Right atrium auricular region (tissue), 2 donors: ENCODE measurements at places on chromosomes 2 and 18. TPM values are rescaled to one million over a fixed set of nuclear protein-coding genes. Genes with fewer than 3 reads are reported as not detected.
A peak's percentile ranks its signal among the peaks of the same experiment; 100 is the strongest.

- H3K27ac ChIP-seq, result peak overlapping the region; percentile 54
- no peak for DNase-seq
- no peaks in the 10 kb centered on the region for H3K27me3 ChIP-seq
- H3K4me3 ChIP-seq, result no peak overlapping the region
- no peaks in the 10 kb centered on the region for H3K36me3 ChIP-seq
Measured at GRCh38 chr2:10027660-10028330, 15.6 kb upstream of the KLF11 start.

- no peak for DNase-seq
- no peak overlapping the region for H3K4me3 ChIP-seq
- H3K4me1 ChIP-seq, result no peaks in the 10 kb centered on the region
- H3K27me3 ChIP-seq, result no peaks in the 10 kb centered on the region
Measured at GRCh38 chr2:207640160-207640559, 15.0 kb upstream of the METTL21A start.

GRCh38 chr18:23719634-23720201 lies 30.5 kb downstream of the LAMA3 start:
- no peaks in the 10 kb centered on the region for H3K4me1 ChIP-seq
- peak overlapping the region; percentile 22 for H3K27ac ChIP-seq
- H3K36me3 ChIP-seq, result no peaks in the 10 kb centered on the region
- DNase-seq, result peak; percentile 63
- H3K27me3 ChIP-seq, result no peaks in the 10 kb centered on the region
- H3K4me3 ChIP-seq, result no peak overlapping the region

Gene DCDC2C
- not detected for total RNA-seq

Gene CHST9
- total RNA-seq, result 1.3 TPM

DNA sequence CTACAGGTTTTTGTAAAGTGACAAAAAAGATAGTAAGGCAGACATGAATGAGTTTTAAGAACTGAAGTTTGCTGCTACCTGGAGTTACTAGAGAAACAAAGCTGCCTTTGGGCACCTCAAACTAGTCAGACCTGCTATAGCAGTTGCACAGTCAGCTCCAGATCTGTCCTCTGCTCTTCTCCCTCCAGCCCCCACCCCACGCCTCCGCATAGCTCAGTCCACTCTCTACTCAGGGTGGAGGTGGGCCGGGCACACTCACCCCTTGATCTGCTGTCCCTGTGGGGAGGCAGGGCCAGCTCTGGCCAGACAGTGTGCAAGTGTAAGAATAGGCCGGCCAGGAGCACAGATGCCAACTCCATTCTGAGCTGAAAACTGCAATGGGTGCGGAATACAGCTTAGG lies 4.1 kb downstream of the SERTAD2 start:
- H3K27me3 ChIP-seq, result no peaks in the 10 kb centered on the region
- H3K4me1 ChIP-seq, result peaks cover 61% of the 10 kb centered on the region
- H3K27ac ChIP-seq, result peak overlapping the region; percentile 100
- H3K4me3 ChIP-seq, result no peak overlapping the region
- no peaks in the 10 kb centered on the region for H3K36me3 ChIP-seq

- H3K36me3 ChIP-seq, result no peaks in the 10 kb centered on the region
- peak; percentile 74 for DNase-seq
- no peaks in the 10 kb centered on the region for H3K27me3 ChIP-seq
- peak overlapping the region; percentile 68 for H3K27ac ChIP-seq
- H3K4me3 ChIP-seq, result no peak overlapping the region
Measured at GRCh38 chr2:227153758-227154486, 10.1 kb downstream of the COL4A4 start.

DNA sequence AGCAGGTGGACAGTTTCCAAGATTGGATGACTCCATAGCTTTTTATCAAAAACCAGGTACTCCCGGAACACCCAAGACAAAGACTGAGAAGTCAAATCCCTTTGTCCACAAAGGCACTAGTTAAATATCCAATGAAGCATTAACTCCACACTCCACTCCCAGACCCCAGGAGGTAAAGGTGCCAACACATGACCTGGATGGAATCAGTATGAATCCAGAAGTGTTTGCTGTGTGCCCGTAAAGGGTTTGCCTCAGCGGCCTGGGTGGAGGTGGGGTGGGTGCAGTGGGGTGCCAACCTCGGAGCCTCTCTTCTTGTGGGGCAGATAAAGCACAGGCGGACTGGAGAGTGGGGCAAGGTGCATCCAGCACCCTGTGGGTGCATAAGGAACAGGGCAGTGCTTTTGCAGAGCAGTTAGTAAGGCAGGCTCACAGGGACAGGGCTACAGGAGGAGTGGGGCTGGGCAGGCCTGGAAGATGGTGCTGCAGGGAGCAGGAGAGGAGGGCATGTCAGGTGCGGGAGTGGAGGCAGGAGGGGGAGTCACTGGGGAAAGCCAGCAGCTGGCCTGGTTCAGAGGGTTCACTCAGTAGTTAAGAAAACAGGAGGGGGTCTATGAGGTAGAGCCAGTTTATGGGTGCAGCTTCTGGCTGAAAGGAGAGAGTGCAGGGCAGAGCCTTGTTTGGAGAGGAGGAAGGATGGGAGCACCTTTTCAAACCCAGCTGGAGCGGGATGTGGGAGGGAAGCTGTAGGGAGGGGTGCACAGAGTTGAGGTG lies 208.4 kb upstream of the SMAD2 start:
- H3K36me3 ChIP-seq, result no peaks in the 10 kb centered on the region
- H3K4me1 ChIP-seq, result no peaks in the 10 kb centered on the region
- no peak overlapping the region for H3K4me3 ChIP-seq
- H3K27ac ChIP-seq, result no peak overlapping the region

Gene FIGN
- total RNA-seq, result 8.9 TPM

GRCh38 chr2:54088191-54088634 lies 27.2 kb upstream of the ACYP2 start:
- no peaks in the 10 kb centered on the region for H3K27me3 ChIP-seq
- no peak for DNase-seq
- no peak overlapping the region for H3K4me3 ChIP-seq
- H3K4me1 ChIP-seq, result no peaks in the 10 kb centered on the region
- H3K27ac ChIP-seq, result no peak overlapping the region

Gene MDH1B
- total RNA-seq, result 1.1 TPM

Gene REG3G
- not detected for total RNA-seq

DNA sequence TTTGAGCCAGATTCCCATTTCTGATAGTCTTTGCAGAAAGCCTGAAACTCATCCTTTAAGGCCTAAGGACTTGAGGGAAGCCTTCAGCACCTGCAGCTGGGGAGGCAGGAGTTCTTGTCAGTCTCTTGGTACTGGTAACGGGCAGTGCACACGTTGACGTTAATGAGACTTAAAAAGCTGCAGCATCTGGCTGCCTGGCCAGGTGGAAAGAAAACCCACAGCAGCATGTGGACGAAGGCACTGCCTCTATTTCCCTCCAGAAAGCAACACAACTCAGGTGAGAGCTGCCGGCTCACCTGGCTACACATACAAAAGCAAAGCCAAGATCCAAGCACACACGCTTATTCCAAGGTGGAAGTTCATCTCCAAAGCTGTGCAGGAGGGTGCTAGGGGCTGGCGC lies 178.8 kb downstream of the ANAPC1 start:
- no peak for DNase-seq
- H3K4me3 ChIP-seq, result no peak overlapping the region
- H3K27ac ChIP-seq, result no peak overlapping the region
- peaks cover 14% of the 10 kb centered on the region for H3K4me1 ChIP-seq
- no peaks in the 10 kb centered on the region for H3K27me3 ChIP-seq

Gene SAG
- not detected for total RNA-seq

- H3K36me3 ChIP-seq, result no peaks in the 10 kb centered on the region
- DNase-seq, result no peak
- no peaks in the 10 kb centered on the region for H3K27me3 ChIP-seq
- no peak overlapping the region for H3K27ac ChIP-seq
- H3K4me3 ChIP-seq, result no peak overlapping the region
Measured at GRCh38 chr2:126704434-126705160, 48.6 kb downstream of the GYPC start.

Gene PROC
- not detected for total RNA-seq

GRCh38 chr2:186426153-186427016 lies 59.7 kb upstream of the ZC3H15 start:
- H3K27ac ChIP-seq, result no peak overlapping the region
- H3K27me3 ChIP-seq, result no peaks in the 10 kb centered on the region
- H3K4me1 ChIP-seq, result no peaks in the 10 kb centered on the region
- H3K4me3 ChIP-seq, result no peak overlapping the region
- no peaks in the 10 kb centered on the region for H3K36me3 ChIP-seq

- no peak for DNase-seq
- no peak overlapping the region for H3K27ac ChIP-seq
- H3K4me1 ChIP-seq, result no peaks in the 10 kb centered on the region
- no peaks in the 10 kb centered on the region for H3K36me3 ChIP-seq
- H3K4me3 ChIP-seq, result no peak overlapping the region
- no peaks in the 10 kb centered on the region for H3K27me3 ChIP-seq
Measured at GRCh38 chr2:5474716-5475115, 217.5 kb upstream of the SOX11 start.

Gene KCNG3
- total RNA-seq, result not detected

DNA sequence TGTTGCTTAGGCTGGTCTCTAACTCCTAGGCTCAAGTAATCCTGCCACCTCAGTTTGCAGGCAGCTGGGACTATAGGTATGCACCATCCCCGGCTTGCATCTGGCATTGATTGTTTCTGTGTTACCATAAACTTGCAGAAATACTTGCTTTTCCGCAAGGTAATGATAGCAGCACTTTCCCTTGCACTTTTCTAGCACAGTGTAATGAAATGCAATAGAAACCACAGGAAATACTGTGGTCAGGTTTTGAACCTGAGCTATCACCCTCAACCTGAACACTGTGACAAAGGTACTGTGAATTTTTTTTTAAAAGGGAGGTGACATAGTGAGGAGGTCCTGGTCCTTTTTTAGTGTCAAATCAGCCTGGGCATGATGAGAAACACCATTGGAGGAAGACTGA lies 38.3 kb downstream of the DHRS9 start:
- H3K4me1 ChIP-seq, result no peaks in the 10 kb centered on the region
- H3K27me3 ChIP-seq, result no peaks in the 10 kb centered on the region
- H3K27ac ChIP-seq, result no peak overlapping the region
- DNase-seq, result no peak
- H3K4me3 ChIP-seq, result no peak overlapping the region

DNA sequence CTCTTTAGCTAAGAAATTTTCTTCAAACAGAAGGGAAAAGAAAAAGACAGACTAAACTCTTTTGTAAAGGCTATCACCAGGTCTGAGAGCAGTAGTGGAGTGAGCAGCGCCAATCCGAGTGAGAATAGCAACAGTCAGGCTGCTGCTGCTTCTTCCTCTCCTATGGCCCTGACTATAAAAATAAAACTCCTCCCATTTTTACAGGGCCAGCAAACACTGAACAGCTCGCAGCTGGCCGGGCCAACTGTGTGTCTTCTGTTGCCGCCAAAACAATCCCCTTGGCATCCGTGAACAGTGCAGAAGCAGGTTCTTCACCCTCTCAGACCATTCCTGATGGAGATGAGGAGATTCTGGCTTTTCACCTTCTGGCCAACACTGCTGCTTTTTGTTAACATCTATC lies 124.5 kb downstream of the CNTNAP5 start:
- no peaks in the 10 kb centered on the region for H3K27me3 ChIP-seq
- no peaks in the 10 kb centered on the region for H3K4me1 ChIP-seq
- no peak for DNase-seq
- no peak overlapping the region for H3K4me3 ChIP-seq

DNA sequence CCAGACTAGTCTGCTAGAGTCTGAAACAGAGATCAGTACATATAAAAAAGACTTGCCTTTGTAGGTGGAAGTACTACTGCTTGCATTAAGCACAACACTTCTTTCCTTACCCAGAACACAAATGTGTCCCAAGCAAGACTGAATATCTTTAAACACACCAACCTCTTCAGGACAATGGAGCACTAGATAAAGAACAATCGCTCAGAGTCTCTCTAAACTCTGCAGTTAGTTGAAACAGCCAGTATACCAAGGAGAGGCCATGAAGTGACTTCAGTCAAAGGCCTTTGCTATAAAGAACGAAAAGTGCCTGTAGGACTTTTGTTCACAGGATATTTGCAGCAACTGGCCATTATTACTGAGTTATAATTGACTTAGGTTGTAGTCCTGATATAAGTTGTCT lies 9.9 kb upstream of the B4GALT6 start:
- no peaks in the 10 kb centered on the region for H3K4me1 ChIP-seq
- no peaks in the 10 kb centered on the region for H3K36me3 ChIP-seq
- no peak overlapping the region for H3K4me3 ChIP-seq
- no peak for DNase-seq

Gene LYPD6B
- total RNA-seq, result not detected

GRCh38 chr2:106664669-106665068 lies 177.5 kb downstream of the CD8B2 start:
- no peak overlapping the region for H3K4me3 ChIP-seq
- no peaks in the 10 kb centered on the region for H3K36me3 ChIP-seq
- no peak for DNase-seq
- no peaks in the 10 kb centered on the region for H3K27me3 ChIP-seq

Gene MOB4
- 35.9 TPM for total RNA-seq

Gene MOGAT1
- not detected for total RNA-seq

Gene C2orf78
- not detected for total RNA-seq

Gene TCF23
- total RNA-seq, result not detected

Gene SALL3
- 2.5 TPM for total RNA-seq

DNA sequence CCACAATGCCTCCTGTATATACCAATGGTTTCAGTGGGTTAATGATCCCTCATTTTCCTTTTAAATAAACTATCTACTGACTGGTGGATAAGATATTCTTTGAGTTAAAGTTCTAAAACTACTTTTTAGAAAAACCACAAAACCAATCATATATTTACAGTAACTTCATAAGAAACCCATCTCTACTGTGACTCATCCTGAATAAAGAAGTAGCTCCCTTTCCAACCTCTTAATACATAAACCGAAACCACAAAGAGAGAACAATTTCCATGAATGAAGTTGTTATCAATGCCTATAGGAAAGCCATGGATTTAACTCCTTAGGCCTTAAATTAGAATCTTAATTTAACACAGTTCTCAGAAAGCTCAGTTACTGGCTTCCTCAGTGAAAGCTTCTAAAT lies 227.0 kb upstream of the SMAD7 start:
- H3K4me1 ChIP-seq, result no peaks in the 10 kb centered on the region
- DNase-seq, result no peak
- H3K27me3 ChIP-seq, result no peaks in the 10 kb centered on the region
- H3K27ac ChIP-seq, result no peak overlapping the region

DNA sequence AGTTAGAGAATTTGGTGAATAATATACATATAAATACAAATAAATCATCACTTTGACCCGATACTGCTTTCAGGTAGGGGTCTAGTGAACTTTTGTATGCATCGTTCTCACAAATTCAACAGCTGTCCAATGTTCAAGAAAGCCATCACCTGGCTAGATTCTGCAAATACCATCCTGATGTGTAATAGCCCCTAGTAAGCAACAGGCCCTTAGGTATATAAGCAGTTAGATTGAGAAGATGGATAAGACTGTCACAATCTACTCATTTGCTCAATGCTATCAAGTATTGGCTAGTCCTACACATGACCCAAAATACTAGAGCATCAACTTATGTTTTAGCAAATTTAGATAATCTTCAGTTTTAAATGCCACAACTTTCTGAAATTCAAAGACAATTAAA lies 20.7 kb upstream of the DSG1 start:
- H3K4me3 ChIP-seq, result no peak overlapping the region
- no peaks in the 10 kb centered on the region for H3K36me3 ChIP-seq
- H3K27me3 ChIP-seq, result no peaks in the 10 kb centered on the region

Gene SOS1
- total RNA-seq, result 21.3 TPM

Gene ADRA2B
- 1.4 TPM for total RNA-seq

Gene HJURP
- 0.37 TPM for total RNA-seq

Gene SRD5A2
- not detected for total RNA-seq
